Fibroblast of villous mesenchyme (primary cell): ENCODE measurements at places on chromosomes 4 and X.
A peak's percentile ranks its signal among the peaks of the same experiment; 100 is the strongest.

DNA sequence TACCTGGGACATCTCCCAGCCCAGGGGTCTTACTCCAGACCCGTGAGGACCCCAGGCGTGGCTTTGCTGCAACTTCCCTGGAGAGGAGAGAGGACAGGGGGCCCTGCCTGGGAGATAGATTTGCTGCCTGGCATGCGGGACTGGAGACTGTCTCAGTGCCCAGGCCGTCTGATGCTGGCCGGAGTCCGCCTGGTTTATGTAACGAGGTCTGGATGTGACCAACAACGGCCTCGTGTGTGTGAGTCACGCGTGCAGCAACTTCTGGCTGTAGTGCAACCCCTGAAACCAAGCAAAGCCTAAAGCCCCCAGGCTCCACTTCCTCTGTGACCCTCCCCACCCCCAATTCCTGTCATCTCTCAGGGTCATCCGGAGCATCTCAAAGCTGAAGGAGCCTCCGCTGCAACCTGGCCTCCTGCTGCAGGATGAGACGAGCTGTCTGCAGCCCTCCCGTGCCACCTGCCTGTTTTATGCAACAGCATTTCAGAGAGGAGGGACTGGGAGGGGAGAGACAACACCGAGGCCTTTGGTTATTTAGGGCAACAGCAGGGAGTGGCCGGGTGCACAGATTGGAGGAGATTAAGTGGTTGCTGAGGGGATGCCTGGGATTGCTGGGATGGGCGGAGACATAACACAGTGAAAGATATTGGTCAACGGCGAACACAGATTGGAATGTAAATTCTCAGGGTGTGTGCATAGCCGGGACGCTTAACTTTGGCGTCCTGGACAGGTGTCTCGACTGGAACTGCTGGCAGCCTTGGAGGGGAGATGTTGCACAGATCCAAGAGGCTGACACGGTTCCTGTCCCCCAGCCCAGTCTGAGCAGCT lies 16.0 kb downstream of the XG start:
- peak; percentile 89 for DNase-seq

DNA sequence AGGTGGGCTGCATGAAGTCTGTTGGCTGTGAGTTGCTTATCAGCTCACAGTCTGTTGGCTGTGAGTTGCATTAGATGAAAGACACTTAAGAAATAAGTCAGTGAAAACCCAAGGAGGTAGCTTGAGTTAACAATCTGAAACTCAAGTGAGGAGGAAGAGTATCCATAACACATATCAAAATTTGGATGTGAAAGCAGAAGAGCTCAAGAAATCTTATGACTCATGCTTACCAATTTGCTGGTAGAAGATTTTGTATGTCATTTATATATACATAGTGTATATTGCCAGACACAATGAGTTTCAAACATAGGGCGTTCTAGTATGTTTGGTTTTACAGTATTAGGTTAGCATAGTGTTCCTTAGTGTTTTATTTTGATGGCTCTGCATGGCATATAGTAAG lies 107.4 kb downstream of the DDIT4L start:
- no peak for DNase-seq

- DNase-seq = no peak
Observed at GRCh38 chr4:616911-617643, 8.3 kb upstream of the PDE6B start.

DNA sequence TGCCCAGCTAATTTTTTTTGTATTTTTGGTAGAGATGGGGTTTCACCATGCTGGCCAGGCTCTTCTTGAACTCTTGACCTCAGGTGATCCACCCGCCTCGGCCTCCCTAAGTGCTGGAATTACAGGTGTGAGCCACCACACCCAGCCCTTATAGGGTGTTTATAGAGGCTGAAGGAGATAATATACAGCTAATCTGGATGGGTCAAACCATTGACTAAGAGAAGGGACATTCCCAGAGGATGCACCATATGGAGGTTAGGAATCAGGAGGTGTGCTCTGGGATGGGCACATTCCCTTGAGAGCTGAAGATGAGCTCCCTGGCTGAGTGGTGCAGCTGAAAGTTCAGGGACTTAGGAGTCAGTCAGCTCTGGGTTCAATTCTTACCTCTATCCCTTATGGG lies 68.3 kb upstream of the SHISA3 start:
- DNase-seq = no peak

GRCh38 chrX:150870029-150870428 lies 28.4 kb downstream of the CD99L2 start:
- no peak for DNase-seq

DNA sequence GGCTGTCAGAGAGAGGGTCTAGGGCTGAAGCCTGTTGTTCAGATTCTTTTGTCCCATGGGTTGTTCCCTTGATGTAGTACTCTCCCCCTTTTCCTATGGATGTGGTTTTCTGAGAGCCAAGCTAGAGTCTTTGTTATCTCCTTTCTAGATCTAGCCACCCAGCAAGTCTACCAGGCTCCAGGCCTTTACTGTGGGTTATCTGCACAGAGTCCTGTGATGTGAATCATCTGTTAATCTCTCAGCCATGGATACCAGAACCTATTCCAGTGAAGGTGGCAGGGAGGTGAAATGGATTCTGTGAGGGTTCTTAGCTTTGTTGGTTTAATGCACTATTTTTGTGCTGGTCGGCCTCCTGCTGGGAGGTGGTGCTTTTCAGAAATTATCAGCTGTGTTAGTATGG lies 109.5 kb downstream of the PRR32 start:
- DNase-seq = no peak

DNA sequence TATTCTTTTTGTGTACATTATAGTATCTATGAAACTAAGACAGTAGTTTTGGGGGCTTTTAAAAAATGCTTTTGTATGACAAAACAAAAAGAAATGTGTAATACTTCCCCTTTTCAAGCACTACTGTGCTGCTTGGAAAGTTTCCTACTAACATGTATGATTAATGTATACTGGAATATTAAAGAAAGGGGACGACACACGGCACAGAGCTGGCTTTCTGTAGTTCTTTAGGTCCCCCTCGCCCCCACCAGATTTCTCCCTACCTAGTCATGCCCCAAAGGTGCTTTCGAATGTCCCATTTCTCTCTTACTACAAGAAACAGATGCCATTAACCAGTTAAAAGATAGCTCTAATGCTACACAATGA lies 1.6 kb upstream of the AP1S2 start:
- DNase-seq = no peak

DNA sequence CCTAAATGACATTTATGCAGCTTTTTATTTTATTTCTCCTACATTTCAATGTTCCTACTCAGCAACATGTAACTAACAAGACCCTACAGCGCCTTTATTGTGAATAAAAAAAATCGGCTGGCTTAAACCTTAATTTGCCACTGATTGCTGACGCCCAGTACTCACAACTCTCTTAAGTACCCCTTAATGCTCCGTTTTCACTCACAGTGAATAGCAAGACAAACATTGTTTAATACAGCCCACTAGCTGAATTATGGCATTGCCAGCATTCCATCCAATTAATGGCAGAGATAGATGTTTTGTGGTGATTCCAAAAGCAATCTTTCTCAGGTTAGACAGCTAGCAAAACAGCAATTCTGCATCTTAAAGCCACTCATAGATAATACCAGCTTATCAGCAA lies 61.1 kb downstream of the PPARGC1A start:
- no peak for DNase-seq

GRCh38 chrX:30593440-30594200 lies 16.1 kb upstream of the TASL start:
- no peak for DNase-seq

DNA sequence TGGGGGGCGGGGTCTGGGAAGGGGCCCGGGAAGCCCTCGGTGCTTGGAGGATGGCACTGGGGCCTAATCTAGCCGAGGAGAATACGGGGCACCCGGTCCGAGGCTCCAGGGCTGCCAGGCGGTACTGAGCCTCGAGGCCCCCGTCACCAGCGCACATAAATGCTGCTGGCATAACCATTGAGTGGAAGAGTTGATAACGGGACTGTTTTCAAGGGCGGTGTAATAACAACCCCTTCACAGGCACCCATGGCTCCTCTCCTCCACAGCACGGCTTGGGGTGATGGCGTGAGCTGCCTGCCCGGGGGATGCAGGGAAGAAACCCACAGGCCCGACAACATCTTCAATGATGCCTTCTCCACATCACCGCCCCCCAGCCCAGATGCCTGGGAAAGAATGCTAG lies 130.7 kb downstream of the FAM53A start:
- DNase-seq = no peak

DNA sequence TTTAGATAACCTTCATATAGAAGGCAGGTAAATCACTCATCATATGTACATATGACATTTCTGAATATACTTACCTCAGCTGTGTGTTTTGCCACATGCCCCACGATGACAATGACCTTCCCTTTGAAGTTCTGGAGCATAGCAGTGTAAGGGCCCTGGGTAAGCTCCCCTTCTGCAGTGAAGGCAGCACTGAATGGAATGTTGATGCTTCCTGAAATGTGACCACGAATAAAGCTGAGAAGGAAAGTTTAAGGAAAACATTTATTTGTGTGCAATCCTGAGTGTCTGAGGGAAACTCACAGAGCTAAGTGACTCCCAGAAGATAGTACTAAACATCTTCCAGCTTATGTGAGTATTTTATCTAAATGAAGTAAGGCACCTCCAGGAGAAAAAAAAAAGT lies 200.1 kb downstream of the NPNT start:
- DNase-seq = peak; percentile 28

DNA sequence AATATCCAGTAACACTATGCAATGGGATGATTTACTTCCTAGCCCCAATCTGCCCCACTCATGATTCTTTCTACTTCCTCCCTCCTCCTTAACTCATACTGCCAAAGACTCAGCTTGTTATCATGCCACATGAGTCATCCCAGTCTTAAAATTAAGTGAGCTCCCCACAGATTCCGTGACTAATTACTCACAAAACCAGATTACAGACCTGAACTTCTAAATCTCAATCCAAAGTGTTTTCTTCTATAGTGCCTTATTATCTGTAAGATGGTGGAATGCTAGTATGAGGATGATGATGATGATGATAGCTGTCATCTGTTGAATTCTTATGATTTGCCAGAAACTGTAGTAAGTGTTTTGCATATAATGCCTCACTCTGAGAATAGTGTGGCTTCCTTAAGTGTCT lies 27.7 kb upstream of the GPC3 start:
- DNase-seq = peak; percentile 35

DNA sequence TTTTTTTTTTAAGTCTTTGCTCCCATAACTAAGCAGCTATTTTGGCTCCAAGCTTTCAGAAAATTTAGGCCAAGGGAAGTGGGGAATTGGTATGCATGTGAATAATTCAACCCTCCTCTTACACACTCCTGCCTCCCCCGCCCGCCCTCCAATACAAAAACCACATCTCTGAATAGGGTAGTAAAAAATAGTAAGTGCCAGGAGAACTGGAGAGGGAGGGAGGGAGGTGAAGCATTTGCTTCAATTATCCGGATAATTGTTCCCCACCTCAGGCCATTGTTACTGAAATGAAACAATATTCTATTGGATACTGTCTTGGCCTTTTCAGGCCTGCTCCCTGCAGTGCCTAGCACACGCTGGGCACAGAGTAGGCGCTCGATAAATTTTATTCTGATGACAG lies 5.5 kb upstream of the GSX2 start:
- no peak for DNase-seq

DNA sequence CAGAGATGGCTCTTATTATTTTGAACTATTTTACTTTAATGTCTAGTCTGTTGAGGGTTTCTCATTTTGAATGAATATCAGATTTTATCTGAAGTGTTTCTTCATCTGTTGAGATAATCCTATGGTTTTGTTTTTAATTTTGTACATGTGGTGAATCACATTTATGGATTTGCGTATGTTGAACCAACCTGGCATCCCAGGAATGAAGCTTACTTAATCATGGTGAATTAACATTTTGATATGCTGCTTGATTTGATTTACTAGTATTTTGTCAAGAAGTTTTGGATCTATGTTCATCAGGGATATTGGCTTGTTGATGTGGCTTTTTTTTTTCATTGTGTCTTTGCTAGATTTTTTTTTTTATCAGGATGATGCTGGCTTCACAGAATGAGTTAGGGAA lies 2390.9 kb downstream of the PCDH7 start:
- DNase-seq = no peak

DNA sequence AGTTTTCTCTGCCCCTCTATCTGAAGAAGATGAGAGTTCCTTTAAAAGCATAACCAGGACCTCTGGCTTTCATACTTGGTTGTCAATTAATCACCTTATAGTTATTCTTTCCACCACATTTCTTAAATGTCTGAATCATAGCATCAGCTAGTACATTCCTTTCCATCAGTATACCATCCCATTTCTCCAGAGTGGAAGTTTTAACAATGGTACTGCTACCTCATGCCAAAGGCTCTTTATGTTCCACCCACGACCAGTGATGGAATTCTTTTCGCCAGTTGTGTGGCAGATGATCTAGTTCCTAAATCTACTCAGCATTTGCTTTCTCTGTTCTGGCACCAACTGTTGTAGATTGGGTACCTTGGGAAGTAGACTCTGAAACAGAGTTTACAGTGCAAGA lies 379.8 kb downstream of the ZNF674 start:
- no peak for DNase-seq

- DNase-seq = peak; percentile 2
Observed at GRCh38 chr4:24274381-24274941, 309.9 kb downstream of the DHX15 start.

DNA sequence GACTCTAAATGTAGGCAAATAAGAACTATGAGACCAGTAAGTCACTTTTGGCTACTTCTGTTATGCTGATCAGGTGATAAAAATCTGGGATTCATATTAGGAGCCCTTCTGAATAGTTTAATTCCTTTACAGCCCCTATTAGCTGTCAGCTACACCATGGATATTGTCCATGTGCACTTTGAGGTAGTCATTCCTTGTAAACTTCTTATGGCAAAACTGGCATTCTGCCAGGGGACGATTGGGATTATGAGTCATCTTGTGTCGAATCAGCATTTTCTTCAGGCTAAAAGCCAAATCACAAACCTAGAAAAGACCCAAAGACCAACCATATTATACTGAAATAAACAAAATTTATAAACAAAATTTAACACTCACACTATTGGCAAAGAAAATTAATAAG lies 227.6 kb downstream of the PRDM5 start:
- peak; percentile 88 for DNase-seq

- DNase-seq = no peak
Observed at GRCh38 chr4:155766622-155767021, 7.8 kb downstream of the GUCY1B1 start.

DNA sequence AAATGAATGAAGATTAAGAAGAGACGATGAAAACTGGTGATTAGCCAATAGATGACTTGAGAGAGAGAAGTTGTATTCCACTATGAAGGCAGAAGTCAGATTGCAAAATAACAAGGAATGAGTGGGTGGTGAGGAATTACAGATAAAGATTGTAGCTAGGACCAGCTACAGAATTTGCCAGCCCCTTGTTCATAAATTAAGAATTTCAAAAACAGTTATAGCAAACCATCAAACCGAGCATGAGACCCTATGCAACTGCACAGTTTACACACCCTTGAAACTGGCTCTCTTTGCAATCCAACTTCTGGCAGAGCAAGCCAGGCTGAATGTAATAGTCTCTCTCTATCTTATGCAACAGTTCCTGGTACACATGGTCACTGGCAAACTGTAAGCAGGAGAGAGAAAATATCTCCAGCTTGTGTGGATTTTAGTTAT lies 35.2 kb downstream of the STAP1 start:
- DNase-seq = peak; percentile 61

- no peak for DNase-seq
Observed at GRCh38 chrX:1239681-1240142, 27.3 kb upstream of the CRLF2 start.
